ENCODE measurements at places on chromosomes 12 and 14.

GRCh38 chr12:41802803-41803202 is 341.9 kb downstream of the GXYLT1 start:
- DNase-seq: no peak

DNA sequence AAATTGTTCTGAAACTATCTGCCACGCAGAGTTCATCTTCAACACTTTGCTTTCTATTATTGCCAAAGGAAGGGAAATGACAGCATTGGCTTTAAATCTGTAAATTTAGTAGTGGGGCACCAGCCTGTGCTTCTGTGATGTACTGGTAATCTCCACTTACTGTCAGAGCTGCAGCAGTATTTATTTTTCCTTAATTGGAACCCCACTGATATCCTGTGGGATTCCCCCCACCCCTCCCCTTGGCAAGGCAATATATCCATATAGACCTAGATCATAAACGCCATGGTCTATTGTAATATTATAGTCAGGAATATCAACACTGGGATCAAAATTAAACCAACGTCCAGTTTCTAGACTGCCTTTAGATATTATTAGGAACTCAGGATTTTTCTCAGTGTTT is 96.7 kb downstream of the RMST start:
- DNase-seq: no peak

- DNase-seq: no peak
Observed at GRCh38 chr12:53586745-53587144, 39.4 kb downstream of the ATF7 start.

GRCh38 chr12:97616946-97617345 is 154.3 kb downstream of the RMST start:
- DNase-seq: no peak

- no peak for DNase-seq
Observed at GRCh38 chr12:43241986-43242385, 310.0 kb downstream of the ADAMTS20 start.

DNA sequence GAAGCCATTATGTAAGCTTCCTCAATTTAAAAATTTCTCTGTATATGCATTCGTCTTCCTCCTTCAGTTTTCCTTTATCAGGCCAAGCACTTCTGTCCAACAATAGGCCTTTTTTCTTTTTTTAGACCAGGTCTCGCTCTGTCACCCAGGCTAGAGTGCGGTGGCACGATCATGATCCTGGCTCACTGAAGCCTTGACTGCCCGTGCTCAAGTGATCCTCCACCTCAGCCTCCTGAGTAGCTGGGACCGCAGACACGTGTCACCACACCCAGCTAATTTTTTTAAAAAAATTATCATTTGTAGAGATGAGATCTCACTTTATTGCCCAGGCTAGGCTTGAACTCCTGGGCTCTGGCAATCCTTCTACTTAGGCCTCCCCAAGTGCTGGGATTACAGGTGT is 25.8 kb downstream of the TAOK3 start:
- no peak for DNase-seq

GRCh38 chr12:31589904-31590641 is 863 bp downstream of the DENND5B start:
- DNase-seq: no peak

DNA sequence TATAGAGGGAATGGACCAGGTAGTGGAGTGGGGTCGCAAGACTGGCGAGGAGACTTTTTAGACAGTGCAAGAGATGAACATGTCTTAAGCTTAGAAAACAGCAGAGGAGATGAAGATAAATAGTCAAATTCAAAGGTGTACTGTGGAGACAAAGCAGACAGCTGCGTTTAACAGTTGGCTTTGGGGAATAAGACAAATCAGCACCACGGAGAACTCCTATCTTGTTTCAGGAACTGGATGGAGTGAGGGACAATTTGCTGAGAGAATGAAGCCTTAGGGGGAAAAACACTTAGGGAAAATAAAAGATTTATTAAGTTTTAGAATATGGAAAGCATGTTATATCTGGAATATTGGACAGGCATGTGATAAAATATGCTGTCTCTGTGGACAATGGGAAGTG is 458.8 kb downstream of the GLT1D1 start:
- no peak for DNase-seq

- DNase-seq: no peak
Observed at GRCh38 chr12:46578190-46578982, 205.8 kb upstream of the SLC38A2 start.

DNA sequence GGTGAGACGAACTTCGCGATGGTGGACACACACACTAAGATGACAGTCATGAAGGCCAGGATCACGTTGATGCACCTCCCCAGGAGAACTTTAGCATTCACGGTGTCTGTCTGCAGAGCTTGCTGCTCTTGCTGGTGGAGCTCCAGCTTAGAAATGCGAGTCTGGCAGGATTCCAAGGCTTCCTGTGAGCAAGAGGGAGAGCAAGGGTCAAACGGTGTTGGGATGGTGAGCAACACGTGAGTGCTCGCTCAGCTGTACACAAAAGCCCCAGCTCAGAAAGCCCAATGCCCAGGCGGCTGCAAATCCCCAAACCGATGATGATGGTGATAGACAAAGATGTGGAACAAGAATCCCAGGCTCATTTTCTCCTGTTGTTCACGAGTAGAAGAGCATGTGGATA is 78.8 kb downstream of the TMCC3 start:
- DNase-seq: no peak

- no peak for DNase-seq
Observed at GRCh38 chr12:57039016-57039798, 10.7 kb downstream of the MYO1A start.

DNA sequence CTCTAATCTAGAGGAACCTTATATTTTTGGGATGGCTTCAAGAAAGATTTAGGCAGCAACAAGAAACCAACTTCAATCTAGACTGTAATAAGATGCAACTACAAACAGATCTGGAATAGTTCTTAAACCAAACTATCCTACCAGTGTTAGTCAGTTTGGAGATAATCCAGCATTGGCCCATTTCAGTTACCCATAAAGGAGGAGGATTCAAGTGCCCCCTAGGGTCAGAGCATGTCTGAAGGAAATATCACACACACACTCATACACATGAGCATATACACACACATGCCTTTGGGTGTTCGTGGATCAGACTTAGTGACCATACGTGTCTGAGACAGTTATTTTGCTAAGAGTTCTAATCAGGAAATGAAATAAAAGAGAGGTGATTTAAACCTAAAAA is 261.2 kb downstream of the ADAMTS20 start:
- no peak for DNase-seq

DNA sequence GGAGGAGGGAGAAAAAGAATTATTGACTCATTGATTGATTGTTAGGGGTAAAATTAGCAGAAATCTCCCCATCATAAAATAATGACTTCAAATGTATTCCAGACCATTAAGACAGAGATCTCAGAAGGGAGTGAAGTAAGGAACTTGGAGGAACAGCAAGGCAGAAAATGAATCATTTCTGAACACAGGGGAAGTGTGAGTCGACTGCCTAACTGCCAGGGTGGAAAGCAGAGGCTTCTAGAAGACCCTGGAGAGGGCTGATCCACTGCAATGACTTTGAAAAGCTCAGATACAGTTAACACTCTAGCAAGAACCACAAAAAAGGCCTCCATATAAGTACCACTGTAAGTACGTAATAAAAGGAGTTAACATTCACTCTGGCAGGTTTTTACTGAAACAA is 9.7 kb downstream of the GLTP start:
- no peak for DNase-seq

DNA sequence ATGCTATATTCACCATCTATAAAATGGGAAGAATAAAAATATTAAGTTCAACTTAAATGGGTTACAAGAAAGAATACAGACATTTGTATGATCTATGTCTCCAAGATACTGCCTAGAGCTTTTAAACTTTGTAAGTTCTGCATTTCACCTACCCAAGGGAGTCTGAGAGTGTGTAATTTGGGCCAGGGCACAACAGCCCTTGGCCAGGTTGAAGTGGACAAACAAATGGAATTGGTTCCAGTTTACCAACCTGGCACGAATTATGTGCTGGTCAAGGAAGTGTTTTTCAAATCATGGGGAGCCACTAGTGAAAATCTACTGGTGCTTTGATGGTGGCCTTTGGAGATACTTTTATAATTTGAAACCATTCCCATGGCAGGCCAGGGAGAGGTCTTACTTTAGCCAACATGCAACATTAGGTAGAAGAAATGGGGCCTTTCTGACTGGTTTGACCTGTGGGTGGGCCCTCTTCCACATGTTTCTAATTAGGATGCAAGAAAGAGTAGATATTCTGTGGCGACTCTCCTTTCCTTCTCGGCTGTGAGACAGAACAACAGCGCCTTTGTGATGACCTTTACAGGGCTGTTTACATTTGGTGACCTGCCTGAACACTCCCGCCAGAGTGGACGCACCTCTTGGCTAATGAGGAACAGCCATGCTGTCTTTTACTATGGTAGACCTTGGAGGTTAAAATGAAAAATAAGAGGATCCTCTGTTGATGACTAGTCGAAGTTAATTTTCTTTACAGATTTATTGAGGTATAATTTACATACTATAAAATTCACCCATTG is 476.6 kb downstream of the ZFP36L1 start:
- no peak for DNase-seq

DNA sequence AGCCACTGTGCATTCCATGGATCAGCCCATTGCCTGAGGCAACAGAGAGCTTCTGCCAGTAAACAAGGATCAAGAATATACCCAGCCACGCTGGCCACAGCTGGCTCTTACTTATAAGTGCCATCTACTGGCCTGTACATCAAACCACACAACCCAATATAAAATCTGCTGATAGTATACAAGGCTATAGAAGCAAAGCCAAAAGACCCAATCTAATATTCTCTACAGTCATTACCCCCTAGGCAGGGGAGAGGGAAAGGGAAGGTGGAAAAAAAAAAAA is 4.4 kb upstream of the FAM186B start:
- no peak for DNase-seq

GRCh38 chr12:13981296-13981962 is at the start of gene GRIN2B:
Gene GRIN2B (minus strand): TSS chr12:13981602. CDS start chr12:13866208, 115,394 bp downstream.
- DNase-seq: no peak

- DNase-seq: no peak
Observed at GRCh38 chr14:98940693-98941437, 331.1 kb downstream of the BCL11B start.

- no peak for DNase-seq
Observed at GRCh38 chr12:93181409-93181965, 196.2 kb upstream of the NUDT4 start.

- no peak for DNase-seq
Observed at GRCh38 chr12:76113800-76114757, 29.6 kb upstream of the NAP1L1 start.

DNA sequence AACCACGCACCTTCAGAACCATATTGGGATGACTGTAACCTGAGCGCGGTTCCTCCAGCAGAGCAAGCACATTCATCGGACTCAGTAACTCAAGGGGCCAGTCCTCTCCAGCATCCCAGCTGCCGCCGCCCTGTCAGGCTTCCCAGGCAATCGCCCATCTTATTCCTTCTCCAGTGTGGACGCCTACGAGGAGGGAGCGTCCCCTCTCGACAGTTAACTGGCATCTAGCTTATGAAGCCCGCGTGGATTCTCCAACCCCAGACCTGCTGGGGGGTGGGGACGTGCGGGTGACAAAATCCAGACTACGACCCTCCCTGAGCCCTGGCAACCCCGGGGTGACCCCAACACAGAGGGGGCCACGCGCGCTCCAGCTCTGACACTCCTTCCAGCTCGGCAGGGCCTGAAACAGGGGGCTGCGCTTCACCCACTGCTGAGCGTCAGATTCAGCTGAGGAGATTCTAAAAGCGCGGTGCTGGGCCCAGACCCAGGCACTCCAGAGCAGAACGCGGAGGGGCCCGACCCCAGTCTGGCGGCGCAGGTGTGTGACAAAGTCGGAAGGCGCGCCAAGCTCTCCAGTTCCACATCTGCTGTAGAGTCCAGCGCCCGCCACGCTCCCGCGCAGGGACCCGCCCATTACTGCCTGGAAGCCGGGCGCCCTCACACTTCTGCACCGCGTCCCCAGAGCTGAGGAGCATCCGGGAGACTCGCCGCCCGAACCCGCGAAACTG is 43.9 kb upstream of the ESR2 start:
- DNase-seq: no peak

GRCh38 chr14:36477266-36477665 is 42.8 kb downstream of the NKX2-1 start:
- DNase-seq: no peak

GRCh38 chr14:68380329-68380741 is 412.5 kb downstream of the ZFP36L1 start:
- DNase-seq: no peak

DNA sequence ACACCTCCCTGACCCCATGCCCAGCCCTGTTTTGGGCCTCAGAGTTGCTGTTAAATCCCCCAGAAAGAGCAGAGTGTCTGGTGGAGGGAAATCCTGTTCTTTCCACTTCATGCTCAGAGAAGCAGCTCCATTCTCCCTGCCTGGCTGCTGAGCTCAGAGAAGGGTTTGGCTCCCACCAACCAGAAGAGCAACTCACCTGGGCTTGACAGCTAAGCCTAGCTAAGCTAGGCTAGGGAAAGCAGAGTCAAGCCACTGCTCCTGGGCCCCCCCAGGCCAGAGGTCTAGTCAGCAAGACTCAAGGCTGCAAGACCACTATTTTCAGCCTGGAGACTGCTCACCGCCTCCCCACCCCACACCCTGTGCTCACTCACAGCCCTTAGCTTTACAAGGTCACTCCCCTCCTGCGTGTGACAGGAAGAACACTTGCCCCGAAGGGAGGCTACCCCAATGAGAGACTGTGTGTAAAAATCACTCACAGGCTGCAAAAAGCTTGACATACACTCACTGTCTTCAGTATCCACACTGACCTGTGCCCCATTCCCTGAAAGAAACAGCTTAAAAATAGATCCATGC is 13.5 kb downstream of the GSC start:
- DNase-seq: no peak

Measured in activated naive CD4-positive, alpha-beta T cell (primary cell).